Activated CD8-positive, alpha-beta memory T cell treated with anti-CD3 and anti-CD28 coated beads for 4 hours (primary cell): ENCODE measurements at places on chromosomes 5 and 9.

DNA sequence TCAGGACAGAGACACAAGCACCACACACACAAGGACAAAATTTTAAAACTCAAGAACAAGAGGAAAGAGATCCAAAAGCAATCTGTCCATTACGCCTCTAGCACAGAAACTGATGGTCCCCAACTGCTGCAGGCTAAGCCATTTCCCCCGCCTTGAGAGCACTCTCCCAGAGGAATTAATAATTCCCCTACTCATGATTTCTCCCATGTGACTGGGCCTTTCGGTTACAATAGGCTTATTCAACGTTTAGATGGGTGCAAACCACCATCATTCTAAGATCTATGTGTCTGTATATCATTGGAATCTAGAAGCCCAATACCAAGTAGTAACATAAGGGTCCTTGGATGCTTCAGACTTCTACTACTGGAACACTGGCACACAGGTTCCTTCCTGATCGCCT is 18.8 kb downstream of the BRD8 start:
- DNase-seq: no peak

DNA sequence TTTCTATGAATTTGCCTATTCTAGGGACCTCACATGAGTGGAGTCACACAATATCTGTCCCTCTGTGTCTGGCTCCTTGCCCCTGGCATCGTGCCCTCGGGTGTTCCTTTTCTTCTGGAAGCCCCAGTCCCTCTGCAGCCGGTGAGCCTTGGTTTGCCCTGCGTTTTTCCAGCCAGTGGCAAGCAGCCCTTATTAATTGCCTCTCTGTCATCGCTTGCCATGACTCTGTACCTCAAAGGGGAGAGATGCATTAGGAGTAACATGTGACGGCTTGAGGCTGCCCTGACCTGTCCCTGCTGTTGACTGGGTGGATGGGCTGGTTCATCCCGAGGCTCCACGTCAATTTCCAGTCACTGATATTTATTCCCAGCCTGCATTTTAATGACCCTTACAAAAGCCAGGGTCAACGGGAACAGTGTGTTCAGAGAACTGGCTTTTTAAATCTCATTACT is 87.3 kb downstream of the CFAP90 start:
- no peak for DNase-seq

- DNase-seq: no peak
Measured at GRCh38 chr9:20200991-20201431, 412.2 kb upstream of the SLC24A2 start.

- DNase-seq: no peak
Measured at GRCh38 chr5:151892393-151892792, 32.3 kb downstream of the GLRA1 start.

DNA sequence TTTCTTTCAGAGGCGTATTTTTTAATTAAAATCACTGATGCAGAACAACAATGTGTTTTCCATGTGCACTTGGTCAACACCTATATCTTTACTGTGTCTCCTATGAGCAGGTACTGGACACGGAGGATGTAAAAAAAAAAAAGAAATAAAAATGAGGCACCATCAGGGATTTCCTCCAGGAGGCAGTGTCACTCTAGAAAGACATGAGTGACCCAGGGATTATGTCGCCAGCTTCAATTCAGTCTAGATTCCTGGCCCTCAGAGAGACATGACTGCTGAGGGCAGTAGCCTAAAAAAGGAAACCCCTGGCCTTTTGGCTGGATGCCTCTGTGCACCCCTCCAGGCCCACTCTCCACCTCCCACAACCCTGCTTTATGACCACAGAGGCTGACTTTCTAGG is 18.3 kb upstream of the IL33 start:
- DNase-seq: no peak

- no peak for DNase-seq
Measured at GRCh38 chr5:156498226-156498980, 171.4 kb downstream of the SGCD start.

DNA sequence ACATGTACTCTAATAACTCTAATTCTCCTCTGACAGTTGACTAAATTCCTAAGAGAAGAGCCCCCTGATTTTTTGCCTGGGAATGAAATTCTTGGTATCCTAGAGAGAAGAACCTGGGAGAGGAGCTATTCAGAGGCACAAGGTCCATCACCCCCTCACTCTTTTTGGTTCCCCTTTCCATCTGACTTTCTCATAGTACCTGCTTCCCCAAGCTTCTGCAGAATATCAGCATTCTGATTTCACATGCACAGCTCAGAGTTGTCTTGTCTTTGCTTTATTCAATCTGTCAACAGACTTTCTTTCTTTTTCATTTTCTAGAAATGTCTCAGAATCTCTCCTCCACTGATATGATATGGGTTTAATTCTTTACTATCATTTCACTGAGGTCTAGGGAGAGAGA is 141.5 kb upstream of the FBXL17 start:
- no peak for DNase-seq

DNA sequence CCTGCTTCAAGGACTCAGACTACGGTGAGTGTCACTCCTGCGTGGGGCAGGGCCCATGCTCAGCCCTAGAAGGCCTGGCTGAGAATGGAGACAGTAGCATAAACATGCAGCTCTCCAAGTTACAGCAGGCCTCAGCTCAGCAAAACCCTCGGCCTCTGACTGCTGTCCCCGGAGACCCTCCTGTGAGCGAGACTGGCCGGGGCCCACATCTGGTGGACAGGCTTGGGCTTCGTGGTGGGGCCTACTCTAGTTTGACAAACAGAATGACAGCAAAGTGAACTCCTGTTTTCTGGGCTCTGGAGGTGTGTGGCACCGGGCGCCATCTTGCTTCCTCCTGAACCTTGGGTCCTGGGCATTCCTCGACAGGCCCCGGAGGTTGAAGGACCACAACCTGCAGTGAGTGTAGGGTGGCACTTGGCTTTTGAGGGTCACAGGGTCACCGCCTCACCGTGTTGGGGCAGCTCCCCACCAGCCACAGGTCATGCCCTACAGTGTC is 97.5 kb downstream of the PHF2 start:
- DNase-seq: no peak

DNA sequence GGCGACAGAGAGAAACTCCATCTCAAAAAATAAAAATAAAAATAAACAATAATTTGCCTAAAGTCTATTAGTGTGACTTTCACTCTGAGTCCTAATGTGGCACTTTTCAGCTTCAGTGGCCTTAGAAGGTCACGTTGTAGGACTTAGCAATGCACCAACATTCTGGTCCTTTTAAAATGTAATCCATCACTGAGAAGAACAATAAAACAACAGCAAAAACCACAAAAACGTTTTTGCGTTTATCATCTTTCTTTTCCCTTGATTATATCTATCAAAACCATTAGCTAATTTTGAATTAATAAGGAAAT is 190.1 kb upstream of the ZNF608 start:
- no peak for DNase-seq

DNA sequence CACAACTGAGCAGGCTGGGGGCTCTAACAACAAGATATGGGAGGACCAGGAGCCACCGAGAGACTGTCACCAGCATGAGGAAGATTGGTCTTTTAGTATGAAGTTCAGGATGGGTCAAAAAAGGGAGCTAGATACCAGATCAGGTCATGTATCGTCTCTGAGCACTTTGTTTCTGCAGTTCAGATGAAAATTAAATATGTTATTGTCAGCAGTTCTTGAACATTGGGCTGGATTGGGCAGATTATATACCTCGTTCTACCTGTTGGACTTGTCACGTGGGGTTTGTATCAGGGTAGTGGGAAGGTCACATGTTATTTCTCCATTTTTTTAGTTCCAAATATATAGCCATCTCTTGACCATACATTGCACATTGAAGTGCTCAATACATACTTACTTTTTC is 47.3 kb downstream of the RCL1 start:
- DNase-seq: no peak

- DNase-seq: no peak
Measured at GRCh38 chr9:138015021-138015829, 137.6 kb downstream of the CACNA1B start.
